ENCODE measurements at places on chromosomes 7 and 10.

GRCh38 chr10:113982296-113982695, 61.4 kb upstream of the ADRB1 start:
- no peak for DNase-seq

DNA sequence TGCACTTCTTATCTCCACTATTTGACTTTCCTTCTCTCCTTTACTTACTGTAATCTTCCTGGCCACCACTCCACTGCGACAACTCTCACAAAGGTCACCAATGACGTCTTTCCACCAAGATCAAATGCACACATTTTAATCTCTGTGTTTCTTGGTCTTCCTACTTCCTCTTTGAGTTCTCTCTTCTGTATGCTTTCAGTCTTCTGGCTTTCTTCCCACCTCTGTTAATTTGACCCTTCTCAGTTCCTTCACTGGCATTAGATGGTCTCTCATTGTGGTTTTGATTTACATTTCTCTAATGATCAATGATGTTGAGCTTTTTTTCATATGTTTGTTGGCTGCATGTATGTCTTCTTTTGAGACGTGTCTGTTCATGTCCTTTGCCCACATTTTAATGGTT, 31.9 kb downstream of the FAM107B start:
- no peak for DNase-seq

GRCh38 chr7:28530175-28530802, 118.0 kb downstream of the CREB5 start:
- DNase-seq, result no peak

DNA sequence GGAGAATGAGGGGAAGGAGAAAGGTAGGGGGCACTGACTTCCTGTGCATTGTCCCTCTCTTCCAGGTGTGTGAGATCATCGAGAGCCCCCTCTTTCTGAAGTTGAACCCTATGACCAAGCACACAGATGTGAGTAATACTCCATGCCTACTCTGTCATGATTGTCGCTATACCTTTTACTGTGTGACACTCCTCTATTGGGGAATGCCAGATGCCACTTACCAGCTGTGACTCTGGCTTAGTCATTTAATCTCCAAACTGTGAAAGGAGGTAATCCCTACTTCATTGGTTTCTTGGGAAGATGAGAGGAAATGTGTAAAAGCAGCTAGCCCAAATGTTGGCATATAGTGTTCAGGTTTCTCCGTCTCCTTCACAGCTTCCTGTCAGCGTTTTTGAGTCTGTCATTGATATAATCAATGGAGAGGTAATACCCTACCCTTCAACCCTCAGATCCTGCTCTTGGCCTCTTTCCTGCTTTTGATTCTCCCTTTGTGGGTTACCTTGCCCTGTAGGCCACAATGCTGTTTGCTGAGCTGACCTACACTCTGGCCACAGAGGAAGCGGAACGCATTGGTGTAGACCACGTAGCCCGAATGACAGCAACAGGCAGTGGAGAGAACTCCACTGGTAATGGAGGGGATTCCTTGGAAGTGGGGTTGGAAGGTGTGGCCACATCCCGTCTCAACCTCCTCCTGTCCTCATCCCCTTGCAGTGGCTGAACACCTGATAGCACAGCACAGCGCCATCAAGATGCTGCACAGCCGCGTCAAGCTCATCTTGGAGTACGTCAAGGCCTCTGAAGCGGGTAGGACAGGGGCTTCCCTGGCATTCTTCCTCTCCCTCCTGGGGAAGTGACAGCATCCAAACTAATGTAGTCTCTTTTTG, 2.0 kb downstream of the COPS6 start:
- DNase-seq, result peak; percentile 51

DNA sequence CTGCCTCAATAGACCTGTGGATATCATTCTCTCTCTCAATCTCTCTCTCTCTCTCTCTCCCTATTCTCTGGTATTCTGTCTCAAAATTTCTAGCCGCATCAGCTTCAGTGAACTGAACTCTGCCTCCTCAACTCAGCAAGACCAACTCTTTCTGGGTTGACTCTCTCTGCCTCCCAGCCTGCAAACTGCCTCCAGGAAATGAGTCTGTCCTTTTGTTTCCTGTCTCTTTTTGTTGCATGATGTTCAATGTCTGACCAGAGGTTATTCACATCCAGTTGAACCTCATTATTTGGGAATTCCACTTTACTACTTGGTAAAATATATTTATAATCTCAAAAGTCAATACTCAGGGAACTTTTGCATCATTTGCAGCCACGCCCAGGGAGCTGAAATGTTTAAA, 682.7 kb upstream of the FZD8 start:
- DNase-seq, result no peak

- DNase-seq, result peak; percentile 76
Measured at GRCh38 chr7:7696458-7697119, 21.8 kb downstream of the RPA3 start.

- DNase-seq, result peak; percentile 29
Measured at GRCh38 chr10:110872984-110873923, 1.5 kb downstream of the PDCD4 start.

- DNase-seq, result no peak
Measured at GRCh38 chr7:100044718-100045117, 4.9 kb upstream of the ZSCAN21 start.

- no peak for DNase-seq
Measured at GRCh38 chr7:139699640-139700504, 77.9 kb downstream of the HIPK2 start.

DNA sequence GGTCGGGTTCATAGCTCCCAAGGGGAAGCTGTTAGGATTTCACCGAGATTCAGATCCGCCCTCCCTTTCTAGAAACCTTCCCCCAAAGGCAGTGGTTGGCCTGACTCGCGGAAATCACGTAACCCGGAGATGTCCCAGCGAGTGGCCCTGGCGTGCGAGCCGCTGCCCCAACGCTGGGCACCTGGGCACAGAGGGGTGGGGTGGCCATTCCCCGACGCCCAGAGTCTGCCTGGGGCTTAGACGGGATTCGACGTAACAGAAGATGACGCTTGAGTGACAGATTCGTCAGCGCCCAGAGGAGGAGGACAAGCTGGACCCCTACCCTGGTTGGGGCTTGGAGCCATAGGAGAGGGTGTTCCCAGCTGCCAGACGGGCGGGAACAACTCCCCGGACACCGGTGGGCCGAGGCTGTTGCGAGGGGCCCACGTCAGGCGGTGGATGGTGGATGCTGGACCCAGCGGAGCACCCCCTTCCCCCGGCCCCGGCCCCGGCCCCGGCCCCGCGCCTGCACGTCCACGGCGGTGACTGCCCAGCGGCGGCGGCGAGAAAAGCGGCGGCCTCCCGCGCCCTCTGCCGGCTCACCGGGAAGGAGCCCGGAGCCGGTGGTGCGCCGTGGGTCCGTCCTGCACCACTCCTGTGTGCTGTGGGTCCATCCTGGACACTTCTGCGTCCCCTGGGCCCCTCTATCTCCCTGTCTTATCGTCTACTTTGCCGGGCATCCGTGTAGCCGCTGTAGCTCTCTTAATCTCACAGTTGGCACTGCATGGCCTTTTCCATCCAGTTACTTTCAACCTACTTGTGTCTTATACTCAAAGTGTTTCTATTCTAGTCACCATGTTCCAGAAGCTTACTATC, 35.4 kb upstream of the KNDC1 start:
- DNase-seq, result no peak

All from ELR (cell line).